ENCODE measurements at places on chromosomes 13 and 19. TPM values are rescaled to one million over a fixed set of nuclear protein-coding genes. Genes with fewer than 3 reads are reported as not detected.

The PSG1 gene
- polyA plus RNA-seq: not detected

- no peak for DNase-seq
These were observed 10.3 kb downstream of the SH3GL1 start for GRCh38 chr19:4390017-4390566.

- no peak for DNase-seq
These were observed 16.4 kb downstream of the CCDC124 start for GRCh38 chr19:17948931-17949930.

The NAXD gene
- polyA plus RNA-seq: 34.5 TPM

The ZNF284 gene
- 0.87 TPM for polyA plus RNA-seq

- DNase-seq: no peak
These were observed 756.5 kb upstream of the KLHL1 start for GRCh38 chr13:70864731-70865130.

The ZNF132 gene
- polyA plus RNA-seq: 0.95 TPM

The CHMP2A gene
- 188 TPM for polyA plus RNA-seq

GRCh38 chr13:24381541-24382265 lies 72.3 kb downstream of the C1QTNF9 start:
- DNase-seq: no peak

GRCh38 chr19:18135712-18136584 lies 17.0 kb upstream of the PIK3R2 start:
- DNase-seq: peak; percentile 91

DNA sequence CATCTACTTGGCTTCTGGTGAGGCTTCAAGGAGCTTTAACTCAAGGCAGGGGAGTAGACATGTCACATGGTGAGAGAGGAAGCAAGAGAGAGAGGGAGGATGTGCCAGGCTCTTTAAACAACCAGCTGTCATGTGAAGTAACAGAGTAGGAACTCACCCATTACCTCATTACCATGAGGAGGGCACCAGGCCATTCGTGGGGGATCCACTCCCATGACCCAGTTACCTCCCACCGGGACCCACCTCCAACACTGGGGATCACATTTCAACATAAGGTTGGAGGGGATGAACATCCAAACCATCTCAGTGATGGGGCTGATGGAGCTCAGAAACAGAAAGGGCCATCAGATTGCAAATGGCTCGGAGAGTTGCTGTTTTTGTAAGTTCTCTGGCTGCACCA lies 12.9 kb downstream of the VSTM2B start:
- no peak for DNase-seq

- DNase-seq: no peak
These were observed 229.4 kb downstream of the FGF14 start for GRCh38 chr13:102172406-102172805.

DNA sequence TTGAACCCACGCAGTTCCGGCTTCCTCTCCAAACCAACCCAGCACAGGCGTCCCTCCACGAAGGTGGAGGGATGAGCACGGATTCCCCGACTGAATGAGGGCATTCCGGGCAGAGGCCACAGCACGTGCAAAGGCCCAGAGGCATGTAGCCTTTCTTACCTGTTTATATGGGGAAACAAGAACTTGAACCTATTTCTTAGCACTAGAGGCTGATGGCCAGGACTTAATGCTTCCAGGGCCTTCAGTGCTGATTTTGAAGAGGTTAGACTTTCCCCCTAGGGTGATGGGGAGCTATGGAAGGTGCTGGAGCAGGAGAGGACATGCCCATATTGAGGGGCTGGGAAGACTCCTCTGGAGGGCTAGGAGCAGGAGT lies 2.0 kb downstream of the MAST3 start:
- DNase-seq: no peak

All from hepatocyte (in vitro differentiated cells).